ENCODE measurements at places on chromosomes 12 and 14.
A peak's percentile ranks its signal among the peaks of the same experiment; 100 is the strongest.

DNA sequence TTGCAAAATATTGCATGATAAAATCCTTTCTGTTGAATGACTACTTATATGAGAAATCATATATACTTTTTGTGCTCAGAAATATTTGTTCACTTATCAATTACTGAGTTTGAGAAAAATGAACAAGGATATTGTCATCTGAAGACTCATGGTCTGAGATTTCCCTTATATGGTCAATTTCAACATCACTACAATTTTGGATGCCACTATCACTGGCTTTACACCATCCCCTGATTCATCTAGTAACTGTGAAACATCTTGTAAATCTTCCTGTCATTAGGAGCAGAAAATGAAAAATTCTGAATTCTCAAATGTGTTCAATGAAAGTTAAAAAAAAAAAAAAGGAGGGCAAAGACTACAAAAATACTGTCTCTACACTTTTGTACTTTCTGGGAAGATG is 21.8 kb upstream of the GXYLT1 start:
- peak; percentile 79 for DNase-seq

DNA sequence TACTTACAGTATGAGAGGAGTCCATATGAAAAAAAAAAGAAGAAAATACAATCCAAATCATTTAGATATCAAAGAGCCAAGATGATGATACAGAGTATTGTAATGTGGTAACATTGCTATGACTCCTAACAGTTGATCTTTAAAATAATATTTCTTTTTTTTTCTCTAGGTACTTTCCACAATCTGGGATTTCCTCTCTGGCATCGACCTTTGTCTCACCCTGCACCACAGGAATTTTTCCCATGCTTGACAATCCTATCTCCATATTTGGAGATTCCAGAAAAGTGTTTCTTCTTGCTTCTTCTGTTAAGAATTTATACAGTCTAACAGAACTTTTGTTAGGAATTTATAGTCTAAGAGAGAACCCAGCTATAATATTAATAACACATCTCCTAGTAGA is 184.4 kb downstream of the ITPR2 start:
- peak; percentile 92 for DNase-seq

DNA sequence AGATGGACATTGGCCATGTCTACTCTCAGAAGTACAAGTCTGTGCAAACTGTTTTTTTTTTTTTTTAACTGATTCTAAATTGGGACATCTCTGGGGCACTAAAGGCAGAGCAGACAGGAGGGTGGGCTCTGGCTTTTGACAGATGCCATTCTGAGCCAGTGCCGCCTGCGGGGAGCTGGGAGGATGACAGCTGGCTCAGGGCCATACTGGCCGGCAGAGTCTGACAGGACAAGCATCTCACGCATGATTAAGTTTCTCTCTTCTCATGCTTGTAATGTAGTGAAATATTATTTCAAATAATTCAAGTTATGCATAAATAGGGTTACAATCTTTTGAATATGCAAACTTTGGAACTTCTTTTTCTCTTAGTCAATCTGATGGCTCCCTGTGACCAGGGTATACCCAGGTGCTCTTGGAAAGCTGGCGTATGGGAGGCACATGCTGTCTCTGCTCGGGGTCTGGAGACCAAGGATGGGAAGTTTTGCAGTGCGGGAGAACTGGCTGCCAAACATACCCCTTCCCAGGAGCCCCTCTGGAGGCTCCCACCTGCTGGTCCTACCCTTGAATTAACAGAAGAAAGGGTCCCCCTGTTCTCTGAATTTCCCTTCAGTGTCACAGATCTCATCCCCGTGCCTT is 7.6 kb downstream of the CDCA4 start:
- DNase-seq: no peak

- DNase-seq: no peak
Observed at GRCh38 chr12:1858456-1858855, 38.1 kb downstream of the LRTM2 start.

- DNase-seq: peak; percentile 66
Observed at GRCh38 chr12:132597333-132598316, 12.8 kb downstream of the LRCOL1 start.

DNA sequence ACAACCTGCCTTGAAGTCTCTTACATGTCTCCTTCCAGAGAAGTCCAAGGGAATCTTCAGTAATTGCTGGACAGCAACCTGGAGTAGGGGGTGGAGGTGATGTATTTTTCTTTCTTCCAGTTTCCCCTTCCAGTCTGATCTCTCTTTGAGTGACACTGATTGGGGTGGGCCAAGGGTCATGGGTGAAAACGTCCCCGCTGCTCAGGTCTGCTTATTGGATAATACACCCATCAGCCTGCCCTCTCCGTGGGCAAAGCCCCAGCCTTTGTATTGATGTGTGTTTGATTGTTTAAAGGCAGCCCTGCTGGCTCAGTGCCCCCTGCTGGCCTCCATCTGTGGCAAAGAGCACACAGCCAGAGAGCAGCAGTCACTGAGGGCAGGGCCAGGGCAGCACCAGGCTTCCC is 35.7 kb upstream of the ATP2A2 start:
- DNase-seq: no peak
